ENCODE measurements at places on chromosomes 4 and X.
A peak's percentile ranks its signal among the peaks of the same experiment; 100 is the strongest.

- DNase-seq = no peak
Measured at GRCh38 chrX:108347800-108348199, 90.4 kb downstream of the COL4A6 start.

GRCh38 chrX:21959362-21960051, 19.0 kb downstream of the SMS start:
- no peak for DNase-seq

DNA sequence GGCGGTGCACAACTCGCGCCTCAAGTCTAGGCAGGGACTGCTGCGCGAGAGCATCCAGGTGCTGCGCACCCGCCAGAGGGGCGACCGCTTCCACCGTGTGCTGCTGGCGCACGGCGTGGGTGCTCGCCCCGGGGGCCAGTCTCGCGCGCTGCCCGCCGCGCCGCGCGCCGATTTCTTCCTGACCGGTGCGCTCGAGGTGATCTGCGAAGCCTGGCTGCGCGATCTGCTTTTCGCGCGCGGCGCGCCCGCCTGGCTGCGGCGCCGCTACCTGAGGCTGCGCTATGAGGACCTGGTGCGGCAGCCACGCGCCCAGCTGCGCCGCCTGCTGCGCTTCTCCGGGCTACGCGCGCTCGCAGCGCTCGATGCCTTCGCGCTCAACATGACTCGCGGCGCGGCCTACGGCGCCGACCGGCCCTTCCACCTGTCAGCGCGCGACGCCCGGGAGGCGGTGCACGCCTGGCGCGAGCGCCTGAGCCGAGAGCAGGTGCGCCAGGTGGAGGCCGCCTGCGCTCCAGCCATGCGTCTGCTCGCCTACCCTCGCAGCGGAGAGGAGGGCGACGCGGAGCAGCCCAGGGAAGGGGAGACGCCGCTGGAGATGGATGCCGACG, 1.3 kb downstream of the CHST7 start:
- no peak for DNase-seq

GRCh38 chrX:23046443-23046842, 46.7 kb downstream of the DDX53 start:
- no peak for DNase-seq

DNA sequence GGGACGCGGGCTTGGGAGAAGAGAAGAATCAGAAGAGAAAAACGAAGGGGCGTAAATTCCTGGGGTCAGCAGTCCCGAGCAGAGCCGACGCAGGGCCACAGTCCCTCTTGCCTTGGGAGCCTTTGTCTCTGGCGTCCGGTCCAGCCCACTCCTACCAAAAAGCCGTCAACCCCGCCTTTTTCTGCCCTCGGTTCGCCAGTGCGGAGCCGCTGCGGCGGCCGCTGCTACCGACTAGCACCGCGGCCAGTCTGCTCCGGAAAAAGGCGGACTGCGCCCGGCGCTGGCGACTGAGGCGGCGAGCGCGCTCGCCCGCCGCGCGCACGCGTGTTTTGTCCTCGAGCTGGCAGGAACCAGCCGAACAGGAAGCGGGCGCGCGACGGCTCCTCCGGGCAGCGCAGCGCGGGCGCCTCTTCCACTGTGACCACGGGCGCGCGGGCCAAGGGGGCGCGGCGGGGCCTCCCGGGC, 502 bp downstream of the HNRNPDL start:
- no peak for DNase-seq

DNA sequence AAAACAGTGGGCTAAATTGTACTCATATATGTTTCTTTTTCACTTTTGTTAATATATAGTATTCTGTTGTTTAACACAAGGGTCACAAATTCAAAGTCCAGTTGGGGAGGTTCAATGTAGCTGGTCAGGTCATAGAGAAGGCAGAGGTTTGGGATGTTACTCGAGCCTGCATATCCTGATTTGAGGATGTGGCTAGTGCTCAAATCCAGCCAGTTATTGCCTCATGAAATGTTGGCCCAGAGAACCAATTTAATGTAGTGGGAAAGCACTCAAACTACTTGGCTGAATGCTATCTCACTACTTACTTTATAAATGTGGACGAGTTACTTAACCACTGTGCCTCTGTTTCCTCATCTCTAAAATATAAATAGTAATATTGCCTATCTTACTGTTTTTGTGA, 12.5 kb downstream of the USO1 start:
- no peak for DNase-seq

- DNase-seq = no peak
Measured at GRCh38 chr4:120540625-120541024, 381.9 kb downstream of the PRDM5 start.

DNA sequence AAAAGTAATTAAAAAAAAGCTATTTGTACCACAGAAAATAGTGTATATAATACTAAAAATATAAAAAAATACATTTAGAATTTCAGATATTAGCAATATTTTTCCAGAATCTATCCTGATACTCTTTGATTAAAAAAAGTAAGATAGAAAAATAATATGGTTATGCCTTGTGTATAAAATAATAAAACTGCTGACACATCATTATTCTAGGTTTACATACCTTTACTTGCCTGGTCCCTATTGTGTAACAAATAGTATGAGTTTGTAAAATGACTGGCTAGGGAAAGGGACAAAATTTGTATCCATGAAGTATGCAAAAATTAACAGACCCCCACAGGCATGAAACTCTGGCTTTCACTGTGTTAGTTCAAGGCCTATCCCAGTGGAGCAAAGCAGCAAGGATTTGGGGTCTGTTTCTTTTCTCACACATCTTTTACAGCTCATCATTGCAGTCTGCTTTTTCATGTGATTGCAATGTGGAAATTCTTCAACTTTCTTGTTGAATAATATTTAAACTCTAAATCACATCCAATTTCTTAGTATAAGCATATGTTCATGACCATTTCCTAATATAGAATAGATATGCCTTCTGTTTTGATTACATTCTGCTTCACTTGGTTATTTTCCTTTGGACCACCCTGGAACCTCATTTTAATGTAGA, 136.7 kb upstream of the PCDH18 start:
- DNase-seq = no peak

DNA sequence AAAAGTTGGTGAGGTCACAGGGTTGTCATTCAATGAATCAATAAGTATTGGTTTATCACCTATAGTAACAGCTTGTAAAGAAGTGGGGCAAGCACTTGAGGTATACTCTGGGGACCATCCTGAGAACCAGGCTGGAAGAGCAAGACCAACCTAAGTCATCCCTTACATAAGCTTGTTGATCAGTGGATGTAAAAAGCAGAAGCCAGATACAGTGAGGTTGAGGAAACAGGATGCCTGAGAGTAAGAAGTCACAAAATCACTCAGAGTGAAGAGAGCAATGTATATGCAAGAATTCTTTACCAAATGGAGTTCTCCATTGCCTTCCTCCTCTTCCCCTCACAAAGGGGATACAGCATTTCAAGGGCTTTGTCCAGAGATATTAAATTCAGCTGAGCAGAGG, 76.3 kb upstream of the PACRGL start:
- DNase-seq = no peak

DNA sequence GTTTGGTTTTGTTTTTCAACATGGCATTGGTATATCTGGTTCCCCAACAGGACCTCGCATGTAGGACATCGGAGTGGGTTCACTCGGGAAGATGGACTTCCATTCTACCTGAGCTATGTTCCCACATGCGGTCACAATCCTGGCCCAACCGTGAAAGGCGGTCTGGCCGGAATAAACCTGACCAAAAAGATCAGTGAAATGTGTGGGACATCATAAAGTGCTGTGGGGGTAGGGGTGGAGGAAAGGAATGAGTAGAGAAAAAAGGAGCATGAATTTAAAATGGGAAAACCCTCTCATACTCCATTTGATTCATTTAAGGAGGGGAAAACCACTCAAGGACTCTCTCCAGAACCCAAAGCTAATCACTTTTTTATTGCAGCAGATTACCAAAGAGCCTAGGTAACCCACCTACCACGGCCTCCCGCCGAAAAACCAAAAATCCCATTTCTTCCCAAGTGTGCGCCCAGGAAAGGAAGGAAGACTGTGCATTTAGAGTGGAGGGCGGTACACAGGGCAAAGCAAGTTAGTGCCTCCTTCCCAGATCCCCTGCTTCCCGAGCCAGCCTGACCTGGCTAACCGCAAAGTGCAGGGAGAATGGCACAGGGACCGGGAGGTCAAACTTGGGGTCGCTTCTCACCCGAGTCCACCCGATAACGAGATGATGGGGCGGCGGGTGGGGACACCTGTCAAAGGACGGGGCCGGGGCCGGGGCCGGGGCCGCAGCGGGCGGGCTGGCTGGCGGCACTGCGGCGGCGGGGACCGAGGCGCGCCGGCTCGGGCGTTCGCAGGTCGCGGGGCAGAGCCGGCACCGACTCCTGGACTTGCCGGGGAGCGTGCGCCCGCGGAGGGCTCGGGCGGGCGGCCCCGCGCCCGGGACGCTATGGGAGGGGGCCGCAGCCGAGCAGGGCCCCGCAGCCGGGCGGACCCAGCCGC, 669 bp downstream of the TMEM150C start:
- DNase-seq = peak; percentile 44

GRCh38 chrX:21632027-21632426, 26.1 kb downstream of the KLHL34 start:
- no peak for DNase-seq

DNA sequence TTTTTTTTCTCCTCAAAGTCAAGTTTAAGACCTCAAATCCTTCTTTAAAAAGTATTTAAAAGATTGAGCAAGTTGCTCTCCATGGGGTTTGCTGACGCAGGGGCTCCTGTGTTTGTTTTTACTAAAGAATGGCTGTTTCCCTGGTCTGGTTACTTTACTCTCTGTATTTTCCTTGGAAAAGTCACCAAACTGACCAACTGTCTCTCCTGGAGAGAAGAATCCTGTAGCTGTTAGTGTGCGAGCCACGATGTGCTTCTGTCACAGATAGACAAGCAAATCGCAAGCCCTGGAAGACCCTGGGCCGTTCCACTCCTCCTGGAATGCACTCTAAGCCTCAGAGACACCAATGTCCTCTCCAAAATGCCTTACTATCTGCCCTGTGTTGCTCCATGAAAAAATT, 212.1 kb downstream of the CHIC2 start:
- no peak for DNase-seq

- DNase-seq = no peak
Measured at GRCh38 chrX:154057791-154058190, 38.1 kb upstream of the IRAK1 start.

DNA sequence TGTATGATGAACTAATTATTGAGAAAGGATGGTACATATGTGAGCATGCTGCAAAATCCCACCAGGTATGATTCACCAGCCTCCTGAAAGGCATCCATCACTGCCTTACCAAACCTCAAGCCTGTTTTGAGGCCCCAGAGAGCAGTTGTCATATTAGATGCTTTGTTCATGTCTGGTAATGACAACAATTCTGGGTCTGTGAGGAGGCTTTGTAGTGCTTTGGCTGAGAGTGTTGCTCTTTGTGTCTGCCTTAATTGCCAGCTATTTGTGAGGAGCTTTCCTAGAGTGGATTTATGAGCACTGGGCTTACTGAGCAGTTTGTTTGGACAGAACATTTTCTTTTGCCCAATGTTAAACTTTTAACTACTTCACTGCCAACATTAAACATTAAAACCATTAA, 69.2 kb downstream of the HEPH start:
- no peak for DNase-seq

DNA sequence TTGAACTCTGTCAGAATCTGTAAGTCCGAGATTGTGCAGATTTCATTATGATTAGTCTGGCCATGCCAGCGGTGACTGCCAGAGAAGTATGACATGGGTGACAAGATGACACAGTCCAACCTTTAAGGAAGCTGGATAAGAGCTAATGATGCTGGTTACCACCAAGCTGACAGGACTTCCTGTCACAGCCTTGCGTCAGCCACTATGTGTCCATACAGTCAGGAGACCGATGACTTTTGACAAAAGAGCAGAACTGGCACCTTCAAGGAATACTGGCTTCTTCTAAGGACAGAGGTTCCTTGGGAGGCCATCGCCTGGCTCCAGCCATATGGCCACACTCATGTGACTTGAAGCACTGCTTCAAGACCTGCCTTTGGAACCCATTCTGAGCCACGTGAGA, 67.2 kb upstream of the TFDP3 start:
- DNase-seq = no peak

GRCh38 chrX:47189906-47190305, 3.7 kb upstream of the UBA1 start:
- DNase-seq = no peak

- DNase-seq = no peak
Measured at GRCh38 chr4:45280121-45280520, 553.8 kb upstream of the GNPDA2 start.

DNA sequence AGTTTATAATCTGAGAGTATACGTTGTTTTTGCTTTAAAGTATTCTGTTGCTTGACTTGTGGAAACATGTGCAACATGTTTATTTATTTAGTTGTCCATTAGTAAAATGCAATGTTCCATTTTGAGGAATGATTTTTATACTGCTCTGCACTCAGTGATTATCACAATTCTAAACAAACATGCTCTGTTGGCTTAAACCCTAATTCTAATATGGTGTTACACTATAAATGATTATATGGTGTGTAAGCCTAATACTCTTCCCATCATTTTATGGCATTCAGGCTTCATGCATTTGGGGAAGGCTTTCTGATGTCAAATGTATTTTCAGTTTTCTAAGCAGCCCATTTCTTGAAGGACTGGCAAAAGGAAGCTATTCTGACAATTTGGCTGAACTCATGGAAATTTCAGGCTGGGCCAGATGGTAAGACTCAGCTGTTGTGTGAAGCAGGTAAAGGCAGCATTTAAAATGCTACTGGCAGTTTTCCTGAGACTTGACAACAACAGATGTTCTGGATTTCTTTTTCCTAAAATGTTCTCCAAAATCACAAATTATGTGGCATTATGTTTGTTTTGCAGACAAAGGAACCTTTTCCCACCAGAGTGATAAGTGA, 336.7 kb upstream of the GNPDA2 start:
- no peak for DNase-seq

DNA sequence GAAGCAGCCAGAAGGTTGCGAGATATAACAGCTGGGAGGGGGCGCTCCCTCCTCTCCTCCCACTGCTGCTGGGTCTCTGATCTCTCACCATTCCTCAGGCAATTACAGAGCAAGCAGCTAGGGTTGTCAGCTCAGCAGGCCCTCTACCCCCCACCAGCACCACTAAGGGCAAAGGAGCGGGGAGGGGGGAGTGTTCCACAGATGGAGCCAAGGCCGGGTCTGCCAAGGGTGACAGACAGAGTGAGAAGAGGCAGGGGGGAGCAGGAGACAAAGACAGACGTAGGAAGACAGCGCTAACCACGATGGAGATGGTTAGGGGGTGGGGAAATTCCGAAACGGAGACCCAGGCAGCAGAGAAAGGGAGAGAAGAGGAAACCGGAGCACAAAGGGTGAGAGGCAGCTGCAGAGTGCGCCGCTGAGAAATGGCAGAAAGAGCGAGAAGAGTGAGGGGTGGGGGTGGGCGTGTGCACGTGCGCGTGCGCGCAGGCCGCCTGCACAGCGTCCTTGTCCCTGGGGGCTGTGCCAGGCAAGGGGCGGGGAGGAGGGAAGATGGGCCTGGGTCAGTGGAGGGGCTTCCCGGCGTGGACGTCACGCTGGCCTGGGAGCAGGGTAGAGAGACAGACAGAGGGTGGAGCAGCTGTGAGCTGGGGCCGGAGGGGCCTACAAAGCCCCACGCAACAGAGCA, 6.9 kb downstream of the L1CAM start:
- no peak for DNase-seq

DNA sequence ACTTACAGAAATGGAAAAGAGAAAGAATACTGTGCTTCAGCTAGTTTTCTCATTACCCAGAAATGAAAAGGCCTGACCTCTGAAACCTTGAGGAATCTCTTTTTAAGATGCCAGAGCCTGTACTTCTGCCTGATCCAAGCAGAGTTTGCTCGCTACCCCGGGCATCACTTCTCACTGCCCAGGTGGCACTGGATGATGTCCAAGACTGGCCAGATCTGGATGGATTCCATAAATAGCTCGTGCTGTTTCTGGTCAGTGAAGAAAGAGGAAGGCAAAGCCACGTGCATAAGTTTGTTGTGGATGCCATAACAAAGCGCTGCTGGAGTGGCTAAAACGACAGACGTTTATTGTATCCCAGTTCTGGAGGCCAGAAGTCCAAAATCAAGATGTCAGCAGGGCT, 133.5 kb downstream of the TBL1X start:
- no peak for DNase-seq
